ENCODE measurements at places on chromosomes 2 and 18.

GRCh38 chr2:142723236-142723635 is 154.2 kb upstream of the KYNU start:
- no peak for DNase-seq

- DNase-seq = no peak
Measured at GRCh38 chr2:190701586-190701985, 52.7 kb downstream of the NAB1 start.

- DNase-seq = no peak
Measured at GRCh38 chr18:680392-680791, 22.9 kb downstream of the TYMS start.

GRCh38 chr2:37226863-37227262 is 4.5 kb downstream of the CEBPZ start:
- DNase-seq = no peak

GRCh38 chr2:169343202-169343601 is 19.1 kb downstream of the LRP2 start:
- no peak for DNase-seq

- no peak for DNase-seq
Measured at GRCh38 chr2:96893289-96894150, 23.6 kb upstream of the SEMA4C start.

DNA sequence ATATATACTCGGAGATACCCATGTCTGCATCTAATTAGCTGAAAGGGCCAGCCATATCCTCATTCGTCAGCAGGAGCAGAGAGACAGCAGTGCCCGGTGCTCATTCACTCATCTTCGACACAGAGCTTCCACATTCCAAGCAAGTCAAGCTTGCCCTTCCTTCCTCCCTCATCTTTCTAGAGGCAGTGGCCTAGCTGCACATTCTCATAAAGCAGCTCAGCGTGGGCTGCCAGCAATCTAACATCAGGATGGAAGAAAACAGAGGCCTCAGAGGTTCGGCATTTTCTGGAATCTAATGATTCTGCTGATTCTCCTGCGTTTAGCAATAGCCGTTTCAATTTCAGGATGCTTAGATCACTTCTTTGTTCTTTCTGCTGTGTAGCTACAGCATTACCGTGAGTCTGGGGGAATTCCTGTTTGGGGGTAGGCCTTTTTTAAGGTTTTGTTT is 68.8 kb downstream of the CLHC1 start:
- no peak for DNase-seq

DNA sequence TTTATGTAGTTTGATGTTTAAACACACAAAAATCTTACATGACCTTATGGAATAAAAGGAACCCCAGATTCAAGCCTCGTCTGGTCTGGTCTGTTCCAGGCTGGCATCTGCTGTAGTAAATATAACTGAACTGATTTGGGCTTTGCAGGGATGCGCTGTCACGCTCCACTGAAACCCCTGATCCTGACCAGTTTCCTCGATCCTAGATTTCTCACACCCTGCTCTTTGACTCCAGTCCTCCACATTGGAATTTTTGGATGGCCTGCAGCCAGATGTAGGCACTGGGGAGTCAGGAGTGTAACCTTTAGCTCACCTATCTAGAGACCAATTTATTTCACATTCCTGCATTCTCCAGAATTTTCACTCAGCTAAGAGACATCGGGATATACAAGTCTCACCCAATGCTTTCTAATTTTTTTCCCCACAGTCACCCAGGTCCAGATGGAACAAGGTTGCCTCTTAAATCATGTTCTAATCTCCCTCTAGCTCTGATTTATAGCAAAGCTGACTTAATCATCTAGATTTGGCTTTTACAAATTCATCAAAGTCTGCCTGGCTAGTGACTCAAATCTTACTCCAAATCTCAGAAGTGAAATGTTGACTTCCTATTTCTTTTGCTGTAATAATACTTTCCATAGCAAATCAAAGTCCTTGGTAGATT is 219.6 kb downstream of the CD226 start:
- DNase-seq = no peak

- DNase-seq = no peak
Measured at GRCh38 chr18:6326566-6326965, 88.1 kb downstream of the L3MBTL4 start.

GRCh38 chr2:38534746-38535403 is 67.9 kb downstream of the HNRNPLL start:
- DNase-seq = no peak

DNA sequence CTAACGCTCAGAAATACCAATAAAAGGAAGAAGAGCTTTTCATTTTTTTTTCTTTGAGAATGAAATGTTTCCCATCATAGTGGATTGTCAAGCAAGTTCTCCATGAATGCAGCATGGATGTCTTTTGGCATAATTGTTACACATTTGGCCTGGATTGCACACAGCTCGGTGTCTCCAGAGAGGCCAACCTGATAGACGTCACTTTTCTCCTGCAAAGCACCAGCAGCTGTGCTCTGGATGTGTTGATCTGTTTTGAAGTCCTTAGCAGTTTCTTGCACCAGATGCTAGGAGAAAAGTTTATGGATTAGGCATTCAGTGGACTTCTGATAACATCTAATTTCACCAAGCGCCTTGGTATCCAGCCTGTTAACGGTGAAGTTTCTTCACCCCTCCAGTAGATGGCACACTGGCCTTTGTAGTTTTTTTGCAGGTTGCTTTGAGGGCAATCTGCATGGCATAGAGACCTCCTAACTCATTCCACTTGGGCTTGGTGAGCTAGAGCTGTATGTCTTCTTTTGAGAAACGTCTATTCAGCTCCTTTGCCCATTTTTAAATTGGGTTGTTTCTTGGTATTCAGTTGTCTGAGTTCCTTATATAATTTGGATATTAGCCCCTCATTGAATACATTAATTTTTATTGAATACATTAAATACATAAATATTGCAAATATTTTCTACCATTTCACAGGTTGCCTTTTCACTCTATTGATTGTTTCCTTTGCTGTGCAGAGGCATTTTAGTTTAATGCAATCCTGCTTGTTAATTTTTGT is 59.7 kb downstream of the PTH2R start:
- peak; percentile 1 for DNase-seq

DNA sequence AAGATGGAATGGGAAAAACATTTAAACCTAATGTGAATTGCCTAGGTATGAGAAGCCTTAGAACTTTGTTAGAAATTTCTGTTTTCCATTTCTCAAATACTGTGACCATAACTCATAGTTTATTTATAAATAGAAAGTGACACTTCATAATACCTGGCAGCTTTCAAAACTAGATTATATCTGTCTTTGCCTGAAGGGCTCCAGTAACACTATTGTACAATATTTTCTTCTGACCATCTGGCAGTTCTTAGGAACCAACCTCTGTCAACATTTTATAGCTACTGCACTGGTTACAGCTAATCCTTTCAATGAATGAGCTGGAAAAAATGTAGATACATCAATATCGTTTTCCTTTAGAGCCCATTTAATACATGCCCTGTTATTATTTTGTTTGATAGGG is 237.4 kb downstream of the CAMKMT start:
- no peak for DNase-seq

GRCh38 chr2:157394928-157395327 is 49.0 kb downstream of the CYTIP start:
- DNase-seq = no peak

GRCh38 chr2:139079311-139079710 is 299.1 kb upstream of the NXPH2 start:
- no peak for DNase-seq

GRCh38 chr18:39660141-39660540 is 2094.5 kb upstream of the CELF4 start:
- peak; percentile 32 for DNase-seq

DNA sequence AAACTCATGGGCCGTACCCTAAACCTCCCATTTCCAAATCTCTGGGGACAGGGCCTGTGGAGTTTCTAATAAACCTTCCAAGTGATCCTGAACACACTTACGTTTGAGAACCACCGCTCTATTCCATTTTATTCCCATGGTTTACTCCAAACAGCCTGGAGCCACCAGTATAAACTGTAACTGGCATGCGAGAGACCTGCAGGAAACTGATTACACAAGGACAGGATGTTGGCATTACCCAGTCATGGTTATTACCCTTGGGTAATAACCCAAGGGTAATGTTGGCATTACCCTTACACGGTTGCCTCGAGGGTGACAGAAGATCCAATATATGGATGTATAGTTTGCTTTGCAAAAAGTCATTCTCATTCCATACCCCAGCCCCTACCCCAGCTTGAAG is 37.0 kb upstream of the YPEL5 start:
- DNase-seq = no peak

- no peak for DNase-seq
Measured at GRCh38 chr2:656676-657075, 20.5 kb downstream of the TMEM18 start.

DNA sequence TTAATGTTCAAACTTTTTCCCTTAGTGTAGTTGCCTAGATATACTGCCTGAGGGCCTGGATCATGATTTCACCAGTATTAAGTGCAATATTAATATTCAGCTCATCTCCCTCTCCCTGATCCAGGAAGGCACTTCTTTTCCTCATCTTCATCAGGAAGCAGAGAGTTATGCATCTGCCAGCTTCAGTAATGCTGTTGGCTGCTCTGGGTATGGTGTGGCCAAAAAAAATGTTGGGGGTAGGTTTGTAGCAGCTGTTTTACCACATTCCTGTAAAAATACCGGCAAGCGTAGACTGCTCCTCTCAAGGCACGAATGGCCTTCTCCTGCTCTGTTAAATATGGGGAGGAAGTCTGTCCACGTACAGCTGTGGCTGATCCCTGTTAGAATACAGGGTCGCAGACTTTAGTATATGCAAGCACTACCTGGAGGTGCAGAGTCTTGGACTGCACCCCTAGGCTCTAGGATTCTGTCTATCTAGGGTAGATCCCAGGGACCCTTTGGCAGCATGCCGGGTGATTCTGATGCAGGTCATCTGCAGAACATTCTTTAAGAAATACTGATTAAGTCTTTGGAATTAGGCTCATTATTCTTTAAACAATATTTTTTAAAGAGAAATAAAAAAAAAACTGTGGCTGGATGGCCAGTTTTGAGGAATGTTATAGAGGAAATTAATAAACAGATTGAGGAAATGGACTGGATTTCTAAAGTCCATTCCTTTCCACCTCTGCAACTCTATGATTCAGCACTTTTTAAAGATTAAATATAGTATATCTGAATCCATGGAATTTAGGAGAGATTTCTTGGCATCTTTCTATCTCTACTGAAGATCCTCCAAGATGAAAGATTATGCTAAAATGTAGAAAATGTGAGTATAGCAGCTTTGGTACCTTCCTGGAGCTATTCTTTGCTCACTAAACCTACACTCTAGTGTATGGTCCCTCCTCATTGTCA is 21.0 kb upstream of the GLS start:
- DNase-seq = no peak

GRCh38 chr2:127859712-127860085 is 1.7 kb upstream of the POLR2D start:
- no peak for DNase-seq

DNA sequence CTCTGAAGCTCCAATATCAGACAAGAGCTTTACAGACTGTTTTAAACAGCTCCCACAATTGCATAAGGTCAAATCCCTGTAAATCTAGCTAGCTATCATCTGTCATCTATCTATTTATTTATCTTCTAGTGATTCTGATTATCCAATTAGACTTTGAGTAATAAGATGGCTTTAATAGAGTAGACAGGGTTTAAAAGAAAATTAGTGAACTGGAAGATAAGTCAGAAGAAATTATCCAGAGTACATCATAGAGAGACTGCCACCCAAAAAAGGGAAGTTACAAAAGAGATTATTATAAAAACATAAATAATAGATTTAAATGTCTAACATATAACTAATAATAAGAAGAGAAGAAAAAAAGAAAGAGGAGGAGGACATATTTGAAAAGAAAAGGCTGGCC is 8.0 kb upstream of the ZC3H8 start:
- DNase-seq = no peak

- DNase-seq = no peak
Measured at GRCh38 chr18:22031611-22032010, 137.8 kb upstream of the GATA6 start.

GRCh38 chr2:164794016-164794415 is 47.6 kb downstream of the COBLL1 start:
- DNase-seq = no peak

DNA sequence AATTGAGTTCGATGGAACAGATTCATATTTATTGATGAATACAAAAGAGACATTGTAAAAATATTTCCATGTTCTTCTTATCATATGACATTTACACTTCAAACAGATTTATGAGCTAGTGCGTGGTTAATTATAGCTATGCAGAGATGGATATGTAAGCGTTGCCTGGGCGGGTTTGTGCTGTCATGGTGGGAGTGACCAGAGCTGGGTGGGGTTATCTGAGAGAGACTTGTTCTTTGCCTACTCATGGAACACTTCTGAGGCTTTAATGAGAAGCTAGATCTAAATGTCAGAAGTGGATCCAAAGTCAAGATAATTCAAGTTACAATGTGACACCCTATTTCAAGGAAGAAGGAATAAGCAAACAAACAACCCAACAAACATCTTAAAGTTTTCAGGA is 162.3 kb upstream of the ZEB2 start:
- DNase-seq = no peak

DNA sequence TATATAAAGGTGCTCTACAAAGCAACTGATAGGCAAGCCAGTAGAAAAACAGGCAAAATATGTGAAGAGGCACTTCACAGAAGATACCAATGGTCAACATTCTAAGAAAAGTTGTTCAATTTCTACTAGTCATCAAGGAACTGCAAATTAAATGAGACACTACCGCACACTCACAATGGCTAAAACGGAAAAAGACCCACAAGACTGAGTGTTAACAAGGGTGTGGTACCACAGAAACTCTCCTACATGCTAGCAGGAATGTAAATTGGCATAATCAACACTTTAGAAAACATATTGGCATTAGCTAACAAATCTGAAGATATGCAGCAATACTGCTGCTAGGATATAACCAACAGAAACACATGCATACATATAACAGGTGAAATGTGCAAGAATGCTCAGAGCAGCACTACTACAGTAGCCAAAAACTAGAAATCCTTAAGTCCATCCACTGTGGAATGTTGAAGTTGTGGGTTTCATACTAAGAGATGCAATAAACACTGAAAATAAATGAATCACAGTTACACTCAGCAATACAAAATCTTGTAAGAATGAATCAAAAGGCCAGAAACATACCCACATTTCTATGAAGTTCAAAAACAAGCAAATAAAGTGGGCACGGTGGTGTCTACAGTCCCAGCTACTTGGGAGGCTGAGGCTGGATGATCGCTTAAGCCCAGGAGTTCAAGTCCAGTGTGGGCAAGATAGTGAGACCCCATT is 9.2 kb downstream of the RNU4ATAC start:
- DNase-seq = no peak

GRCh38 chr2:241011296-241011600 is 12.8 kb downstream of the SNED1 start:
- no peak for DNase-seq

- DNase-seq = no peak
Measured at GRCh38 chr2:226690461-226691024, 109.1 kb downstream of the IRS1 start.

GRCh38 chr2:157788201-157788600 is 87.9 kb downstream of the ACVR1 start:
- DNase-seq = no peak

DNA sequence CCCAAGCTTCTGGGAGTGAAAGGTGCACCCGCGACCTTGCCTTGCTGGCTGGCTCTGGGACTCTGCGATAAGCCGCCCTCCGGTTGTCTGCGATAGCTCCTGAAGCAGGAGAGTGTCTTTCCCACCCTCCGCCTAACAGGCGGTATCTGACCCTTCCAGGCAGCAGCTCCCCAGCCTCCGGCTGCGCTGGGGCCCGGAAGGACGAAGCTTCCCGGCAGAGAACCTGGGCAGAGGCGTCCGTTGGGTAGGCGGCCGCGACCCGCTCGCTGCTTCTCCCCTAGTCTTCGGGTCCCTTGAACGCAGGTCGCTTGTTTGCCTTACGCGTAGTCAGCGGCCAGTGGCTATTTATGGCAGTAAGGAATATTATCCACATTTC is 446 bp upstream of the RHBDD1 start:
- no peak for DNase-seq

Measured in smooth muscle cell of the brain vasculature (primary cell).